Esophagus squamous epithelium (tissue), 5 donors: ENCODE measurements at places on chromosomes 1 and 21. TPM values are rescaled to one million over a fixed set of nuclear protein-coding genes. Genes with fewer than 3 reads are reported as not detected.

DNA sequence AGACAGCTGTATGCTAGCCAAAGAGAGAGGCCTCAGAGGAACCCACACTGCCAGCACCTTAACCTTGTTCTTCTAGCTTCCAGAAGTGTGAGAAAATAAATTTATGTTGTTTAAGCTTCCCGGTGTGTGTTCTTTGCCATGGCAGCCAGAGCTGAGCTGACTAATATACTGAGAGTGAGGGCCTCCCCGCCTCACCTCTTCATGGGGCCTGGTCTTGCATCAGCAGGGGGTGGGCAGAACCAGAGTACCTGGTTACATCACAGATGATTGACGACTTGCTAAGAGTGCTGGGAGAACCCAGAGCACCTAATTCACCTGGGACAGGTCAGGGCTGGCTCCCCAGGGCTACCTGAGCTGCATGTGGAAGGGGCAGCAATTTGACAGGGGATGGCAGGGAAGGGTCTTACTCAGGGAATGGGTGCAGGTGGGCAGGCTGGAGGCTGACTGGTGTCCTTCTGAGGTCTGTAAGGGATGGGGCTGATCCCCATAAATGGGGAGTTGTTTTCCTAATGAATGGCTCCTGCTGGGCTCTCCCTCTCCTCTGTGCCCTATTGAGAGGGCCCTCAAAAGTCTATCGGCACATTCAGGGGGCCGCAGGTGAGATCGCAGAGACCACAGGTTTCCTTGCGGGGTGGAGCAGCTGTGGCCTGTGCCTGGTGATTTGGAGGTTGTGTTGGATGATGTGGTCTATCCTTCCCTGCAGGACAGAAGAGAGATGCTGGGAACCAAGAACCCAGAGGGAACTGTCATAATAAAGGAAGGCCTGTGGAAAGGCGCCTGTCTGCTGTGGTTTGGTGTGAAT is 60.6 kb upstream of the ETV3 start:
- H3K36me3 ChIP-seq: no peaks in the 10 kb centered on the region
- no peak for DNase-seq
- H3K27me3 ChIP-seq: no peaks in the 10 kb centered on the region
- H3K4me1 ChIP-seq: no peaks in the 10 kb centered on the region
- no peak overlapping the region for H3K4me3 ChIP-seq
- H3K27ac ChIP-seq: no peak overlapping the region

- no peak overlapping the region for H3K4me3 ChIP-seq
- H3K4me1 ChIP-seq: no peaks in the 10 kb centered on the region
- H3K36me3 ChIP-seq: no peaks in the 10 kb centered on the region
- no peak overlapping the region for H3K27ac ChIP-seq
- H3K27me3 ChIP-seq: no peaks in the 10 kb centered on the region
Measured at GRCh38 chr1:66176012-66176715, 357.8 kb upstream of the SGIP1 start.

GRCh38 chr1:35032384-35032739 is 617 bp upstream of the ZMYM6 start:
- no peak overlapping the region for H3K27ac ChIP-seq
- H3K27me3 ChIP-seq: no peaks in the 10 kb centered on the region
- H3K36me3 ChIP-seq: no peaks in the 10 kb centered on the region
- peaks cover 33% of the 10 kb centered on the region for H3K4me1 ChIP-seq

DNA sequence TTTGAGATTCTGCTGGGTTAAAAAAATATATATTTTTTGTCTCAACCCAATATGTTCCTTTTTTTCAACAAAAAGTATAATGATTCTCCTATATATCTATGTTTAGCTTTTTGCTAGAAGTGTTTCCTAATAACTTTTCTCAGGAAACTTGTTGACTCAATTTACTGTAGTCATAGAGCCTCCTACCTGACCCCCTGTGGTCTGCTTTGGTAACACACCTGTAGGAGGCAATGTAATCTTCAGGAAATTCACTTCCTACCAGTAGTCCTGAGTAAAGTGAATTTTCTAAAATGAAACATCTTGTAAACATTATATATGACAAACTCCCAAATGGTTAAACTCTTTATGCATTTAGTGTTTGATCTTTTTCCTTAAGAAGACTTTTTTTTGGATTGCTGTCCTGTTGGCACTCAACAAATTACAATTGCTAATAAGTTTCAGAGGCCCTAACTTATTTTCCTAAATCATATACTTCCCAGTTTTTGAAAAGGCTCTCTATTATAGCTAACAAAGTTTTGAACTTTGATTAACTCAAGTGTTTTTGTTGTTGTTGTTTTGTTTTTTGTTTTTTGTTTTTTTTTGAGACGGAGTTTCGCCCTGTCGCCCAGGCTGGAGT is 118.3 kb downstream of the OLFML2B start:
- no peaks in the 10 kb centered on the region for H3K4me1 ChIP-seq
- no peak for DNase-seq
- no peaks in the 10 kb centered on the region for H3K36me3 ChIP-seq
- no peaks in the 10 kb centered on the region for H3K27me3 ChIP-seq

DNA sequence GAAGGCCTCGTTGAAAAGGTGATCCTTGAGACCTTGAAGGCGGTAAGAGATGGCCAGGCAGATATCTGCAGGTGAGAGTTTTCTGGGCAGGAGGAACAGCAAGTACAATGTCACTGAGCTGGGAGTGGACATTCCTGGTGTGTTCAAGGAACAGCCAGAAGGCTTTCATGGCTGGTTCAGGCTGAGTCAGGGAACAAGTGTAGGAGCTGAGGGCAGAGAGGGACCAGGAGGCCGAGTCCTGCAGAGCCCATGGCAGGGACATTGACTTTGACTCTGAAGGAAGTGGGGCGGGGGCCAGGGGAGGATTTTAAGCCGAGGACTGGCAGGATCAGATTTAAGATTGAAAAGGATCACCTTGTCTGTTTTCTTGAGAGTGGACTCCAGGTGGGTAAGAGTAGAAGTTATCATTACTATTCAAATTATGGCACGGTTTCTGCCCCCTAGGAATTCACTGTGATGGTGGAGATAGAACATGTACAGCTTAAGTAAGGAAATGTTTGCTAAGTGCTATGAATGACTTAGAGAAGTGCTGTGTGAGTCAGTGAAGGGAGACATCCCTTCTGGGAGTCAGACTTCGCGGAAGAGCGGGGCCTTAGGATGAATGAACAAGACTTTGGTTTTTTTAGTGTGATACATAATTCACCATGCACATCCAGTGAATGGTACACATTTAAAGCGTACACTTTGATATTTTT is 202.3 kb downstream of the KIF26B start:
- no peaks in the 10 kb centered on the region for H3K36me3 ChIP-seq
- H3K27ac ChIP-seq: no peak overlapping the region
- H3K27me3 ChIP-seq: no peaks in the 10 kb centered on the region
- DNase-seq: no peak
- no peaks in the 10 kb centered on the region for H3K4me1 ChIP-seq
- no peak overlapping the region for H3K4me3 ChIP-seq

DNA sequence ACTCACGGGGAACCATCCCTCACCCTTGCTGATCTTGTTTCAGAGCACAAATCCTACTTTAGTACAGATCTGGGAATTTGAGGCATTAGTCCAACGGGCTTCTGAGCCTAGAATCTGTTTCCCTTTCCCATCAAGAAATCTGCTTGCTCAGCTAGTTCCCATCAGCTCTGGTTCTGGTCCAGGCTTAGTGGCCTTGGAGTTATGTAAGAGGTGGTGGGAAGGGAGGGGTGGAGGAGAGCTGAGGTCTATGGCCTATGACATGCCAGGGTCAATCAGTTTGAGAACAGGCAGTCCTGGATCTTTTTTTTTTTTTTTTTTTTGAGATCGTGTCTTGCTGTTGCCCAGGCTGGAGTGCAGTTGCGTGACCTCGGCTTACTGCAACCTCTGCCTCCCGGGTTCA is 4.1 kb downstream of the GSTM1 start:
- no peak overlapping the region for H3K4me3 ChIP-seq
- H3K4me1 ChIP-seq: no peaks in the 10 kb centered on the region
- no peaks in the 10 kb centered on the region for H3K27me3 ChIP-seq
- H3K27ac ChIP-seq: no peak overlapping the region
- DNase-seq: no peak

GRCh38 chr1:22074803-22075202 is 22.3 kb downstream of the CDC42 start:
- H3K27ac ChIP-seq: no peak overlapping the region
- H3K4me3 ChIP-seq: no peak overlapping the region
- peaks cover 10% of the 10 kb centered on the region for H3K4me1 ChIP-seq
- H3K36me3 ChIP-seq: peaks cover 5% of the 10 kb centered on the region

GJB5 gene
- total RNA-seq: 91.7 TPM

GJB4 gene
- total RNA-seq: 6.7 TPM

LRRC53 gene
- total RNA-seq: not detected

PLA2G2A gene
- 17.8 TPM for total RNA-seq
